ENCODE measurements at places on chromosomes 16 and 17.
A peak's percentile ranks its signal among the peaks of the same experiment; 100 is the strongest.

- DNase-seq = no peak
Observed at GRCh38 chr17:39904990-39905288, 13.5 kb downstream of the GSDMB start.

GRCh38 chr16:10859658-10860057, 17.3 kb upstream of the CIITA start:
- DNase-seq = no peak

DNA sequence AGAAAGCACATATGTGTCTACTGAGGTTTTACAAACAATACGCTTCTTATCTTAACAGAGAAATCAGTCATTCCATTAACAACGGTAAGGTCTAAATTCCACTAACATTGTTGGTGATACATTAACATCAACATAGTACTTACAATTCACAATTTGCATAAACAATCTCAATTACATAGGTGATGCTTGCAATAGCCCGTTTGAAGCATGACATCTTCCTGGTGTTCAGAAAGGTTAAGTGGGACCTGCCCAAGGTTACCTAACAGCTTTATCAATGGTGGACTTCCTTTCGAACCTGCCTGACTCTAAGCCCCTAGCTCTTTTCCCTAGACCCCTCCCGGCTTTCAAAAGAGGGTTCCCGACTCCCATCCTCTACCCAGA, 699 bp downstream of the FAM222B start:
- no peak for DNase-seq

GRCh38 chr17:73549841-73550430, 94.3 kb downstream of the SDK2 start:
- DNase-seq = no peak

GRCh38 chr17:4342535-4342934, 23.9 kb downstream of the UBE2G1 start:
- DNase-seq = no peak

GRCh38 chr16:1691956-1692355, 13.9 kb downstream of the JPT2 start:
- no peak for DNase-seq

DNA sequence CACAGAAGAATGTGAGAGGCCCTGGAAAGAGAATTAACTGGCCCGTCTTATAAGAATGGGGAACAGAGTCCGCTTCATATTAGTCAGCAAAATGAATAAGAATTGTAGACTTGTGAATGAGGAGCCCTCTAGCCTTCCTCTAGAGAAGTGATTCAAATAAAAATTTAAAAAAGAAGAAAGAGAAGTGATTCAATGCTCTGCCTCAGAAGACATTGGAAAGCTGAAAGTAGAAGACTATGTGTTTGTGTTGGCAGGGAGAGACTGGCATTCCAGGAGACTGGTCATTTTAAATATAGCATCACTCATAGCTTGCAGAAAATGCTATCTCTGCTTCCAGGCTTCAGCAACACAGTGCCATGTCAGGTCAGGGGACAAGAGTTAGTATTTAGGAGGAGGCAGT, 190.6 kb upstream of the HS3ST3A1 start:
- DNase-seq = no peak

DNA sequence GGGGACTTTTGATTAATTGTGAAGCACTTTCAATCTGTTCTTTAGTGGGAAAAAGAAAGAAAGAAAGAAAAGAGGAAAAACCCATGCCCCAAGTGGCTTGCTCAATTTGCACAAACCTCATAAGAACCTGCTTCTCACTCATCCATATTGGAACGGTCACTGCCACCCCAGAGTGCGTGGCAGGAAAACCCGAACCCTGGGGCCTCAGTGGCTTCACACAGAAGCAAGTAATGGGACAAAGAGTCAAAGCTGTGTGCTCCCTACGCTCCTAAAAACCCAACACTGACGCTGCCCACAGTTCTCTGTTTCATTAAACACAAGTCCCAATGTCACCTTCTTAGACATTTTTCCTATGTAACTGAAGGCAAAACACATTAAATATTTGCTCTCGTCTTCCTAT, 1.2 kb downstream of the SLC6A4 start:
- no peak for DNase-seq

DNA sequence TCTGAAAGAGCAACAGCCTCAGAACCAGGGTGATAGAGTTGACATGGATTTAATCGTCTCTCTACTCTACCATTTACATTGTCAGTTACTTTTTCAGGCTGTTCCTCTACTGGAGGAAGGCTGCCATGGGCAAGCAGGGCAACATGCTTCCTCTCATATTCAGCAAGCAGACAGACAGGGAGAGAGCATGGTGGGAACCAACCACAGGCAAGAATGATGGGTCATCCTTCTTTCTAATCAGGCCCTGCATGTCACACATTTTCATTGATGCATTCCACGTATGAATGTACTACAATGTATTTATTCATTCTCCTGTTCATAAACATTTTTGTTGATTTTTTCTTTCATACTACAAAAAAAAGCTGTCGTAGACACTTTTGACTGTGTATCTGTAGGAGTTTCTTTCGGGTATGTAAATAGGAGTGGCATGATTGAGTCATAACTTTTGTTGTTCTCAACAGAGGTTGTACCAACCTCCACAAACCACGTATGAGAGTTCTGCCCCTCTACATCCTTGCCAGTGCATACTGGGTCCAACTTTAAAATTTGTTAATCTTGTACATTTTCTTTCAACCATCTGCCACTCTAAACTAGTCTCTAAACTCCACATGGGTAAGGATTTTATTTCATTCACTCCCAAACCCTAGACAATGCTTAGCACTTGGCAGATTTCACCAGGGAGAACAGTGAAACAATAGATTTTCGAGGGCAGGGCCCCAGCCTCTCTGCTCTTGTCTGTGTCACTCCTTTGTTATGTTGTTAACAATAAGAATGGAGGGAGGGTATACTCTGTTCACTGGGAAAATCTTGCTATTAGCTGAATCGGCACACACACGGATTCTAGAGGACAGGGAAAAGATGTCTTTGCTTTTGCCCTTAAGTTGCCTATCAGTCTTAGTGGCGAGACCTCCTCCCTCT, 58.7 kb downstream of the CMC2 start:
- no peak for DNase-seq

GRCh38 chr17:53472586-53472985, 350.1 kb upstream of the KIF2B start:
- no peak for DNase-seq

GRCh38 chr17:68238164-68238870, 9.5 kb upstream of the AMZ2 start:
- no peak for DNase-seq

DNA sequence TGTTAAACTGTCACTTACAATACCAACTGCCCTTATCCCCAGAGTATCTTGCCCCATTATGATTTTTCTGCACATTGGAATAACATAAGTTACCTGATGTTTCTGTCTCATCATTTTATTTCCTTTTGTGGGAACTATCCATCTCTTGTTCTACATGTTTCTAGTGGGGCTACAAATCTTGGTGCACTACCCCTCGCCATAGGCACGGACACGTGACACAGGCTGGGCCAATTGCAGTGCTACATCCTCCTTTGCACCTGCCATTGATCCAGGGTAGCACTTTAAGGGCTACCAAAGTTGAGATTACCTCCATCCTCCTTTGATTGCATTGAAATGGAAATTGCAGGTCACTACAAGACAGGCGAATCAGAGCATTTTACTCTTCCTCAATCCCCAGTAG, 14.2 kb upstream of the SYT17 start:
- no peak for DNase-seq

DNA sequence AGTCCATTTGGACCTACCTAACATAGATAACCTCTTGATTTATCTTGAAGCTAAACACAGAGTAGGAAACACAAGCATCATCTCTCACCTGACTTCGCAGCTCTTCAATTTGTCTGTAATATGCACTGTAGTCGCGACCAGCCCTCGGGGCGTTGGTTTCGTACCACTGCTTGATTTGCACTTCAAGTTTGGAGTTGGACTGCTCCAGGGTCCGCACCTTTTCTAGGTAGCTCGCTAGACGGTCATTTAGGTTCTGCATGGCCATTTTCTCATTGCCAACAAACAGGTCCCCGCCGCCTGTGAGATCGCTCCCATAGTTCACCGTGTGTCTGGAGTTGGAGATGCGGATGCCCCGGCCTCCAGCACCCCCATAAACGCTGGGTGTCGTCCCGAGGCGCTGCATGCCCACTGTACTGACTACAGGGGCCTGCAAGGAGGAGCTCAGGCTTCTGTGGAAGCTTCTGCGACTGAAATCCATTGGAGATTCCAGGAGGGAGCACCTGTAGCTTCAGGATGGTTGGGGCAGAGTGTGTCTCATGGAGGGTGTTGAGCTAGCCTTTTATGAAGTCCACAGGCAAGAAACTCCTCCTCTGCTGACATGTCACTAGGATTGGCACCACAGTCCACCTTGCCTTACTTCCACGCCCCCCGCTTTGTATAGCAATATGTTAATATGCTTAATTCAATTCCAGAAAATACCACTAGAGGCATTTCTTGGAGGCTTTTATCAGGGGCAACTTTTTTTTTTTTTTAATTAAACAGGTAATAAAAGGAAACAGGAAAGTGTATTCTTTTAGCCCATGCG, at the start of gene KRT20:
Gene KRT20 (minus strand): TSS at position 535 of the 805 bp plus-strand sequence. CDS start 57 bp downstream, at position 478.
- no peak for DNase-seq

DNA sequence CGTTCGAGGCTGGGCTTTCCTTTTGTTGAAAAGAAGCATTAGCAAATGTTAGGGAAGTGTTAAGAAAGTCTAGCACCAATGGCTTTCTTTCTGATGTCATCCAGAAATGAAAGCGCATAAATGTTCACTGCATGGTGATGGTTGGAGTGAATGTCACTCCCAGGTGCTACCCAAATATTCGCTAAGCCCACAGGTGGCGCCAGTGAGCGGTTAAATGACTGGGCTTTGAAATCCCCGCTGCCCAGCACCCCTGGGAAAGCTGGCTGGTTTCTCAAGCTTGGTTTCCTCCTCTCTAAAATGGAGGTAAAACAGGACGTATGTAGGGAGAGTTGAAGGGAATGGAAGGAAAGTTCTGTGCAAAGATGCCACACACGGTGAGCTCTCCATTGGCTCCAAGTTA, 104.4 kb downstream of the IRX5 start:
- DNase-seq = no peak

GRCh38 chr17:77646046-77646430, 312.5 kb upstream of the TNRC6C start:
- DNase-seq = no peak

GRCh38 chr16:79269211-79269863, 331.2 kb downstream of the MAF start:
- no peak for DNase-seq

DNA sequence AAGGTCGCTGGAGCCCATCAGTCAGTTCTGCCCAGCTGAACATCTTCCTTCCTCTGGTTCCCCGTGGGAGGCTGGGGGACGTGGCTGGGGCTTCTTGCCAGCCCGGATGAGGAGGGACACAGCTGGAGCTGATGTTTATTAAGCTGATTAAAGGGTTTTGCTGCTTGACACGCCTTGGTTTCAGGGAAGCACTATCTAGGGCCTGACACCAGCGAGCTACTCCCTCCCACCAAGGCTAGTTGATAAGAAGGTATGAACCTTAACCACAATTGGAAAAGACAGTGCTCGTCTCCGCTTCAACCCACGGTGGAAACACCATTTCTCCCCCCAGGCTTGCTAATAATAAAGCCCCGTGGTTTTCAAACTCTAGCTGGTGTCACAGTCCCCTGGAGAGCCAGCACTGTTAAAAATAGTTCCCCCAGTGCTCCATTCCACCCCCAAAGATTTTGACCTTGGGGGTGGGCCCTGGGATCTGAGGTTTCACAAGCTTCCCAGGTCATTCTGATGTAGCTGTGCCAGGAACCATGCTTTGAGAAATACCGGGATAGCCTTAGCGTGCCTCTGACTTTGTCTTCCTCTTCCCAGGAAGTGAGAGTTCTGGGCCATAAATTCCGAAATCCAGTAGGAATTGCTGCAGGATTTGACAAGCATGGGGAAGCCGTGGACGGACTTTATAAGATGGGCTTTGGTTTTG, 5.5 kb downstream of the DHODH start:
- DNase-seq = no peak

DNA sequence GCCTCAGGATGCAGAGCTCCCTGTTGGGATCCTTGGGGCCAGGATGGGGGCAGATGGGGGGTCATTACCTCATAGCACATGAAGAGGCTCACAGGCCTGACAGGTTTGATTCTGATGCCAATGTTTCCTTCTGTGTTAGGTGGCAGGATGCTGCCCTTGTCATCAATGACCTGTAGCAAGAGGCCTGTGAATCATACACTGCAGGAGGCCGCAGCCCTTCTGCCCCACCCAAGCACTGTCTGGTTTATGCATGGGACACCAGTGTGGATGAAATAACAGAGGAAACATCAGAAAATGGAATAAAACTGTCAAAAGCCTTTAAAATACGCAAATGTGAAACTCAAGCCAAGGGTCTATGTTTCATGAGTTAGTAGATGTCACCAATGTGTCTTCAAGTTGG, 60.5 kb upstream of the ACSM2B start:
- DNase-seq = no peak

DNA sequence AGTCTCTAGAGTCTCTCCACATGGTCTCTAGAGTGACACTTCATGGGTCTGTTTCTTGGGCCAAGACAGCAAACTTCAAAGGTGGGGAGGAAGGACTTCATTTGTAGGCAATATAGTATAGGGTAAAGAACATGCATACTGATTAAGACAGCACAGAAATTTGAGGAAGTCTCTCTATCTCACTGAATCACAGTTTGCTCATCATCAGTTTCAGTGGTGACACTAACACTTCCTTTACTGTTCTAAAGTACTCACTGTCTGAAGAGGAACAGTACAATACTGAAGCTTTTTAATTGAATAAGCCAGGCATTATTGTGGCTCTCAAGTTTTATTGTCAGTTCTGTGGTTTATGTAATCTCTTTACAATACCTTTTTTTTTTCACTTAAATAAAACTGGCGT, 656.4 kb upstream of the CDH8 start:
- no peak for DNase-seq

DNA sequence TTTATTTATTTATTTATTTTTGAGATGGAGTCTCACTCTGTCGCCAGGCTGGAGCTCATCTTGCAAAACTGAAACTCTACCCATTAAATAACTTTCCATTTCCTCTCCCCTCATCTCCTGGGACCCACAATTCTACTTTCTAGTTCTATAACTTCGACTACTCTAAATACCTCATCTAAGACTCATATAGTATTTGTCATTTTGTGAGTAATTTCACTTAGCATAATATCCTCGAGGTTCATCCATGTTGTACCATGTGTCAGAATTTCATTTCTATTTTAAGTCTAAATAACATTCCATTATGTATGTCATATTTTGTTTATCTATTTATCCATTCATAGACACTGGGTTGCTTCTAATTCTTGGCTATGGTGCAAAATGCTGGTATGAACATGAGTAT, 5.1 kb upstream of the NT5M start:
- DNase-seq = no peak

- no peak for DNase-seq
Observed at GRCh38 chr16:14101415-14101814, 30.3 kb downstream of the MRTFB start.

GRCh38 chr17:74446551-74447500, 14.9 kb downstream of the GPRC5C start:
- DNase-seq = peak; percentile 93

GRCh38 chr17:32835291-32835761, 41.6 kb downstream of the MYO1D start:
- DNase-seq = no peak

All from aorta (tissue), 5 donors.